ENCODE measurements at places on chromosomes 2 and 18.

DNA sequence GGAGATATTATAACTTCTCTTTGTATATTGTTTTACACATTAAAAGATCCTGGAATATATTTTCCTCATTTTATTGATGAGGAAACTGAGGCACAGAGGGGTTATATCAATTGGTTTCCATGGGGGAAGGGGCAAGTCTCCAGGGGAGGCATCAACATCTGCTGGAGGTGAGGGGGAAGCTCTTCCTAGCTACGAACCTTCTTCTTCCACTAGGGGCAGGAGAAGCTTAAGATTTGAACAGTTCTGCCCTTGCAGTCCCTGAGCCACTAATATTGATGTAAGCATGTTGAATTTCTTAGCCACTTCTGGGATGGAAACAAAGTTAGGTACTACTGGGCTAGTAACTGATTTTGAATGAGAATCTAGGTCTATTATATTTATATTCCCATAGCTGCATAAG lies 140.1 kb upstream of the AQP4 start:
- peak; percentile 8 for DNase-seq

DNA sequence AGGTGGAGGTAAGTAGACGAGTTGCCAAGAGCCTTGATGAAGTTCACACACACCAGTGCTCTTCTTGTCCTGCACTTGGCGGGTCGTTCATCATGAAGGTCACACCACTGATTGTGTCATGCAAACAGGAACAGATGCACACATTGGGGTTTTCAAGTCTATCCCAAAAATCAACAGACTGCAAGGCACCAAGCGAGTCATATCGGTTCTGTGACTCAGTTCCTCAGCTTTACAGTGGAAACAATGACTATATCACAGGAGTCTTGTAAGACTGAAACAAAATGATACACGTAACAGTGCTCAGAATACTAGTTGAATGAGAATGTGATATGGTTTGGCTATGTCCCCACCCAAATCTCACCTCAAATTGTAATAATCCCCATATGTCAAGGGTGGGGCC lies 526.9 kb upstream of the ID2 start:
- no peak for DNase-seq

DNA sequence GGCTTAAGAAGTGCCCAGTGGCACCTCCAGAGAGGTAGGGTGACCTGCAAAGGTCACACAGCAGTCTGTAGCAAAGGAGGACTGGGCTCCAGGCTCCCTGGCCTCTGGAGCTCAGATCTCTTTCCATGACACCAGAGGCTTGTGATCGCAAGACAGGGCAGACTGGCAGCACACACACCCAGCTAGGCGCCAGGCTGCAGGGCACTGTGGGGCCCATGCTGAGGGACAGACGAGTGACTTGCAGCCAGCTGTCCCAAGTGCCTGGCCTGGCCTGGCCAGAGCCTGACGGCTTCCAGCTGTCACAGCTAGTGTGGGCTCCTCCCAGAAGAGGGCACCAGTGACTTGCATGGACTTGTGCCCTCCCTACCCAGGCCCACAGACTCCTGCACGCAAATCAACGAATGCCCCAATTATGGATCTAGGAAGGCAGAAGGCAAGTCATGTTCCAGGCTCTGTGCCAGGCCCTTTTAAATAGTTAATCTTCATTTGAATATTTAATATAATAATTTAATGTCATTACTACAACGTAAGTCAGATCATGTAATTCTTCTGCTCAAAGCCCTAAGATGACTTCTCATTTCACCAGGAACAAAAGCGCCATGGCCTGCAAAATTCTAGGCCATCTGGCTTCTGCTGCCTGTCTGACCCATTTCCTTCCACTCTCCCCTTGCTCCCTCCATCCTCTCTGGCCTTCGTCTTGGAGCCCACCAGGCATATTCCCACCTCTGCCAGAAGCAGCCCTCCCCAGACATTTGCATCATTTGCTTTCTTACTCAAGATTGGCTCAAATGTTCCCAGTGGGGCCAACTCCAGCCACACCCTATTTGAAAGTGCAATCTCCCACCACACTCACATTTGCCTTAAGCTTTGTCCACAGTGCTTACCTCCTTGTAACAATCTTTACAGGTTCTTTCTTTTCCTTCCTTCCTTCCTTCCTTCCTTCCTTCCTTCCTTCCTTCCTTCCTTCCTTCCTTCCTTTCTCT lies 3.7 kb upstream of the SPEG start:
- no peak for DNase-seq

DNA sequence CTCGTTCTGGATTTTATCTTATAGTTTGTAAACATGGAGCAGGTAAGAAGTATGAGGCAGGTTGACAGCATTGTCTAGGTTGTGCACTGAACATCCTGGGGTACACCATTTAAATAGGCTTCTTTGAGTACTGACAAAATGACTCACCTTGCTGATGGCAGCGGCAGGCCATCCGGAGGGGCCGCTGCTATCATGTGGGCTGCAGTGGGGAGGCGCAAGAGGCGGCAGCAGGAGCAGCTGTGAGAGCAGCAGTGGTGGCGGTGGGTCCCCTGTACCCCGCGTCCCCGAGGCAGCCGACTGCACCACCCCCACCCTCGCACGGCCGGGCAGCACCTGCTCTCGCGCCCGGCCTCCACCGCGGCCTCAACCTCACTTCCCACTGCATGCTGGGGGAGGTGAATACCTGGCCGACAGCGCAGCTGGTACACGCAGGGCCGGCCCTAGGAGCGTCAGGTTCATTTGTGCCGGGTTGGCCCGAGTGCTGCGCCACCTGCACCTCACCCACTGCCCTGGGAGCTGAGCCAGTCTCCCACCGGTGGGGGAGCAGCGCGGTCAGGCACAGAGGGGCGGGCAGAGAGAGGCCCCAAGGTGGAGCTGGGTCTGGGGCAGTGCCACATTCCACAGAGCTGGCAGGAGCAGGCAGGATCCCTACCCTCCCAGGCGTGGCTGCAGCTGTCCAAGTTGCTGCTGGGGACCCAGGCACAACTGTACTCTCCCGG lies 154.5 kb upstream of the RBMS1 start:
- no peak for DNase-seq

GRCh38 chr18:77754475-77755044 lies 504.9 kb downstream of the GALR1 start:
- no peak for DNase-seq

DNA sequence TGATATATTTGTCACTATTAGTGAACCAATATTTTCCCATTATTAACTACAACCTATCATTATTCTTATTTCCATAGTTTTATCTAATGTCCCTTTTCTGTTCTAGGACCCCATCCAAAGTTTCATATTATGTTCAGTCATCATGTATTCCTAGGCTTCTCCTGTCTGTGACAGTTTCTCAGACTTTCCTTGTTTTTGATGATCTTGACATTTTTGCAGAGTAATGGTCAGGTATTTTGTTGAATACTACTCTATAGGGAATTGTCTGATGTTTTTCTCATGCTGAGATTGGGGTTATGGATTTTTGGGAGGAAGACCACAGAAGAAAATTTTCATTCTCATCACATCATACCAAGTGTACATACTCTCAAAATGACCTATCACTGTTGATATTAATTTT lies 684.6 kb downstream of the PLCL1 start:
- DNase-seq: no peak

DNA sequence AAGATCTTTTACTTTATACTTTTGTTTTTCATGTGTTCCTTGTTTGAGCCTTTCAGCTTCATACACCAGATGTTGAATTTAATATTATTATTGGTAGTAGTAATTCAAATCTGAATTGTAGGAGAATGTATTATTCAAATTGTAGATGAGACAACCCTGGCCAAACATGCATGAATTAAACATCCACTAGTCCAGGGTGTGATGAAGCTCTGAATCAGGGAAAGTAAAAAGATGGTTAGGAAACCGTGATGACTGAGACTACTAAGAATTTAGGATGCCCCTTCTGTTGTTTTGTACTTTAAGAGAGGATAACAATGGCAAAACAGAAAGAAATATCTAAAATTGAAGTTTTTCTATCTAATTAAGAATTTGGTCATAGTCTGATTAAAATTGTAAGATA lies 227.8 kb upstream of the CDH2 start:
- DNase-seq: no peak

GRCh38 chr18:60686142-60686541 lies 313.6 kb upstream of the MC4R start:
- no peak for DNase-seq

- no peak for DNase-seq
Observed at GRCh38 chr2:80638783-80639182, 334.2 kb upstream of the LRRTM1 start.

- no peak for DNase-seq
Observed at GRCh38 chr2:64630752-64631151, 23.0 kb downstream of the SERTAD2 start.

DNA sequence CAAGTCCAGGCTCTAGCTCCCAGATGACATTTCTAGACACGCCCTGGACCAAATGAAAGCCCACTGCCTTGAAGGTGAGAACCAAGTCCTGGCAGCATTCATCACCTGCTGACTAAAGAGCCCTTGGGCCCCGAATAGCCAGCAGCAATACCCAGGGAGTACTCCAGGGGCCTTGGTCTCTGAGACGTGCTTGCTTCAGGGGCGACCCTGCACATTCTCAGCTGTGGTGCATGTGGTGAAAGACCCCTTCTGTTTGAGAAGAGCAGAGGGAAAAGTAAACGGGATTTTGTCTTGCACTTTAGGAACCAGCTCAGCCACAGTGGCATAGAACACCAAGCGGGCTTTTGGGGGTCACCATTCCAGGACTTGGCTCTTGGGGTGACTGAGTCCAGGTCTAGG lies 260.5 kb upstream of the MYT1L start:
- DNase-seq: no peak

GRCh38 chr2:240428245-240428644 lies 7.2 kb upstream of the GPC1 start:
- no peak for DNase-seq

- no peak for DNase-seq
Observed at GRCh38 chr18:75214332-75214690, 3.7 kb downstream of the TSHZ1 start.

DNA sequence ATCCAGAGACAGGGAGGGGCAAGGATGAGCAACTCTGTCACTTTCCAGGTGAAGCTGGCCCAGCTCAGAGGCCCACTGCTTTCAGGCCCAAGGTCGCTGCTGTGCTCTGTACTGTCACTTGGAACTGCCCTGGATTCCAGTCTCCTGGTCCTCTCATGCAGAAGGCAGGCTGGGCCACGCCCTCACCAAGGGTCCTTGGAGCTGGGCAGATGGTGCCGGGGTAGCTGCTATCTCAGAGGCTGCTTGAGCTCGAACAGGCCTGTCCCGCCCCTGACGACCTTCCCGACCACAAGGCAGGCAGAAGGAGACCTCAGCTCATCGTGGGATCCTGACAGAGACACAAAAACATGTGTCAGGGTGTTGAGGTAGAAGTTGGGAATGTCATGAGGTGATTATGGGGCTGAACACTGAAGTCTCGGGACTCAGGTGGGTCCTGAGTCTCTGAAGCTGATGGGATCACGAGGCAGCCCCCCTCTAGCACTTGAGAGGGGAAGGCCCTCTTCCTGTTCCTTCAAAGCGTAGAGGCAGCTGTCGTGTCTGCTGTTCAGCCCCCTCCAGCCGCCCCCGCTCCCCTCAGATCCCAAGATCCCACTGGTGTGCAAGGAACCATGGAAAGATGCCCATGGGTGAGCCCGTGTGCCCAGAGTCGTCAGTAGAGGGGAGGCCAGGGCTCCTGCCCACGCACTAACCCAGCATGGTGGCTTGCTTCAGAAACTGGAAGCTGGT lies 78.3 kb downstream of the POLR1A start:
- no peak for DNase-seq

- no peak for DNase-seq
Observed at GRCh38 chr2:161367675-161368074, 48.4 kb upstream of the TBR1 start.

- no peak for DNase-seq
Observed at GRCh38 chr2:215283221-215283620, 28.6 kb upstream of the ATIC start.
